ENCODE measurements at places on chromosomes 3 and 15. TPM values are rescaled to one million over a fixed set of nuclear protein-coding genes. Genes with fewer than 3 reads are reported as not detected.

DNA sequence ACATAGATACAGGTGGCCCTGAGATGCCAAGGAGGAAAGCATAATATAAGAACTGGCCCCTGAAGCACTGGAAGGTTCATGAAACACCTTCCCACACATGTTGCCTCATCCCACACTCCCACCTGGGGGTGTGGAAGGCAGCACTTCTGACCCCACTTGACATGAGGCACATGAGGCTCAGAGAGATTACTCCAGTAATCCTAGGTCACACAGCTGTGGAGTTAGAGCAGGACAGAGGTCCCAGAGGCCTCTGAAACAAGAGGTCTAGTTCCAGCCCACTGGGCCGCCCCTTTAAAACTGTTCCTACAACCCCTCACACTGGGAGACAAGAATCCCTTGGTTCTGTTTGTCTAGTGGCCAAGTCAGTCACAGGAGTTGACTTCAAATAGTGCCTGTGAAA lies 7.2 kb downstream of the SSUH2 start:
- no peak for DNase-seq

- no peak for DNase-seq
Measured at GRCh38 chr15:78103406-78104118, 11.2 kb downstream of the SH2D7 start.

GRCh38 chr3:111335512-111336303 lies 206.3 kb upstream of the CD96 start:
- no peak for DNase-seq

GRCh38 chr3:27716309-27716708 lies 5.8 kb downstream of the EOMES start:
- DNase-seq = no peak

NANOGP8 gene
- 0.33 TPM for polyA plus RNA-seq

TRAT1 gene
- not detected for polyA plus RNA-seq

Measured in forelimb muscle (tissue), 1 donor.